ENCODE measurements at places on chromosomes 1 and 21. TPM values are rescaled to one million over a fixed set of nuclear protein-coding genes. Genes with fewer than 3 reads are reported as not detected.

DNA sequence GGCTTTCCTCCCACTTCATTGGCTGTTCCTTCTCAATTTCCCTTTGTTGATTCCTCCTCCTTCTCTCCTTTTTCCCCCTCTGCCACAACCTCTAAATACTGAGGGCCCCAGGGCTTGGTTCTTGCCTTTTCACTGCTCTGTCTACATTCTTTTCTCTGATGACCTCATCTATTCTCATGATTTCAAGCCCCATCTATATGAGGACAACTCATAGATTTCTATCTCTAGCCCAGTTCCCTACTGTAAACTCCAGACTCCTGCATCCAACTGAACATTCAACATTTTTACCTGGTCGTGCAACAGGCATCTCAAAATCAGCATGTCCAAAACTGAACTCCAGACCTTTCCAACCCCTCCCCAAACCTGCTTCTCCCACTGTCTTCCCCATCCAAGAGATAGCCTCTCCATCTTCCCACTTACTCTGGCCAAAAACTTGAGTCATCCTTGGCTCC, 11.5 kb upstream of the SLC9A1 start:
- DNase-seq: no peak

DNA sequence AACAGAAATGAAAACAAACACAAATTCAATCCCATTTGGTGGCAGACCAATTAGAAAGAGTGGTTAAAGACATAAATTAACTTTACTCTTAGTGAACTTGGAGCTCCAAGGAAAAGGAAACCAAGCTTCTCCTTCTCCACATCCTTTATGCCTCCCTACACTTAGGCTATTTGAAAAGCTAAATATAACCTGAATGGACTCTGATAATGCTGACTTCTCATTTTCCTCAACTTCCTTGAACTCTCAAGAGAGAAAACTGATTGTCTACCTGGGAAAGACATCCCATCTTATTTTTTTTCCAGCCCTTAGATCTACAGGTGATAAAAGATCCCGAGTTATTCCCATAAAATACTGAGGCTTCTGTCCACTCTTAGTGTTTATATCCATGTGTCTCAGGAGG, 178.4 kb upstream of the SPAG17 start:
- DNase-seq: no peak

DNA sequence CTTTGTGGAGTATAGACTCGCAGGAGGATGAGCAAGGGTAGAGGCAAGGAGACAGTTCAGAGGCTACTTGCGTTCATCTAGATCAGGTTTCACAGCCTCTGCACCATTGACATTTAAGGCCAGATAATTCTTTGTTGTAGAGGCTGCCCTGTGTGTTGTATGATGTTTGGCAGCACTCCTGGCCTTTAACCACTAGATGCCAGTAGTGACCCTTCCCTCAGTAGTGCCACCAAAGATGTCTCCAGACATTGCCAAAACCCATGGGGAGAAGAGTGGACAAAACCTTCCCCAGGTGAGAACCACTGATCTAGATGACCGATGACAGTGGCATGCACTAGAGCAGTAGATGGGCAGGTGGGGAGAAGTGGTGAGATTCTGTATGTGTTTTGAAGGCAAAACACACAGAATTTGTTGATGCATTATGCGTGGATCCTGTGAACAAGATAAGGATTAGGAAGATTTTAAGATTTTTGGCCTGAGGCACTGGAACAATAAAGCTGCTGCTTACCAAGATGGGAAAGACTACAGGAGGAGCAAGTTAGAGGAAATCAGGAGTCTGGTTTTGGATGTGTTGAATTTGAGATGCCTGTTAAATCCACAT, 9.9 kb upstream of the COG2 start:
- no peak for DNase-seq

- DNase-seq: no peak
These were observed 84.3 kb upstream of the VAV3 start for GRCh38 chr1:108049178-108049819.

GRCh38 chr1:12525311-12526181, 92.5 kb downstream of the DHRS3 start:
- no peak for DNase-seq

DNA sequence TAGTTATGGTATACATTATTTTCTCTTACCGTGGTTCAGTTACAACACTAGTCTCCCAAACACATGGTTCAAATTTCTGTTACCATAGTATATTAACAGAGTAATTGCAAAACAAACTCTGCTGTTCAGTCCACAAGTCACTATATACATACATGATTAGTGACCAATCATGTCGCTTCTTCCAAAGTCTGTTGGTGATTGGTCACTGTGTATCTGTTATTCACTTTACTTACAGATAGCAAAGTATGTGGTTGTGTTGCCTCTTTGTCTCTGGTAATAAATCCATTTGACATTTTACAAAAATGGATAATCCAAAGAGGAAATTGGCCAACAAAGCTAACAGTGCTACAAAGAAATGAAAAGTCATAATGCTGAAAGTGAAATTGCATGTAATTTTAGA, 107.2 kb downstream of the RABGAP1L start:
- no peak for DNase-seq

- peak; percentile 1 for DNase-seq
These were observed 126.9 kb downstream of the SETD4 start for GRCh38 chr21:35933466-35933865.

- no peak for DNase-seq
These were observed 472.7 kb downstream of the PTPRU start for GRCh38 chr1:29708796-29709703.

DNA sequence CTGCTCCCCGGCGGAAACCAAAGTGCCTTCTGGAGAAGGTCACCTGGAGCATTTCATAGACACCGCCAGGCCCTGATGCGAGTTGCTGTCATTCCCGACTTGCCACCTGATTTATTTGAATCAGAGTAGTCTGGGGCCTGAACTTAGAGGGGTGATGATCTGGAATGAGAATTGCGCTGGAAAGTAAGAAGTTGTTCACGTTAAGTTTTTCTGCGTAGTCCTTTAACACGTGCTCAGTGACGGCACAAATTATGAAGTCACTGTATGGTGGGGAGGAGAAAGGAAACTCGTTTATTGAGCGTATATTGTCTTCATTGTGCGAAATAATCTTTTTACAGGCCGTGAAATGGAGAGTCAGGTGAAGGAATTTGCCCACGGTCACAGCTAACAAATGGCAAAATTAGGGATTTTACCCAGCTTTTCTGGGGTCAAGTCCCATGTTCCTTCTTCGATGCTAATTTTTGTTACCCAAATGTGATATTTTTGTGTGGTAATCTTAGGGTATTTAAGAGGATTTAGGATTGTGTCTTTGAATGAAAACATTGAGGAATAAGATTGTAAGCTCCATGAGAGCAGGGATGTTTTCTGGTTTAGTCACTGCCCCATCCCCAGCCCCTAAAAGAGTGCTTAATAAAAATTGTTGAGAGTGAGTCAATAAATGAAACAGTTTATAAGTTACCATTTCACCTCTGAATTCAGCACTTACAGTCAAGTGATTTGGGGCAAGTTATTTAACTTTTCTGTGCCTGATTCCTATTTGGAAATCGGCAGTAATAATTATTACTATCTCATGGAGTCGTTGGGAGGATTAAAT, 46.4 kb upstream of the NBL1 start:
- peak; percentile 81 for DNase-seq

GRCh38 chr1:27656157-27656893, 15.7 kb downstream of the IFI6 start:
- DNase-seq: no peak

GRCh38 chr1:198619375-198620140, 19.3 kb upstream of the PTPRC start:
- peak; percentile 77 for DNase-seq

DNA sequence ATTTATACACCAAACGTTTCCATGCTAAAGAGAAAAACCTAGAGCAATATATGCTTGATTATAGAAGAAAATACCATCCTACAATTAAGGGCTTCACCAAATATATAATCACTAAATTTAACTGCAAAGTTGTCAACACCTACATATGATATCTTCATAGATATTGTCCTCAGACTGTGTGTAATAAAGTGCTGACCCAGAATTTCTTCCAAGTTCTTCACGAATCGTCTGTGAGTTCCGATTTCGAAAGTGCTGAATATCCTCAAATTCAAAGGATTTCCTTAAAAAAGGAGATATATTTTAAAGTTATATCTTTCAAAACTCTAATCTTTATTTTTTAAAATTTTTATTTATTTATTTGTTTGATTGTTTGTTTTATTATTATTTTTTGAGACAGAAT, 41.9 kb upstream of the BCAS2 start:
- no peak for DNase-seq

DNA sequence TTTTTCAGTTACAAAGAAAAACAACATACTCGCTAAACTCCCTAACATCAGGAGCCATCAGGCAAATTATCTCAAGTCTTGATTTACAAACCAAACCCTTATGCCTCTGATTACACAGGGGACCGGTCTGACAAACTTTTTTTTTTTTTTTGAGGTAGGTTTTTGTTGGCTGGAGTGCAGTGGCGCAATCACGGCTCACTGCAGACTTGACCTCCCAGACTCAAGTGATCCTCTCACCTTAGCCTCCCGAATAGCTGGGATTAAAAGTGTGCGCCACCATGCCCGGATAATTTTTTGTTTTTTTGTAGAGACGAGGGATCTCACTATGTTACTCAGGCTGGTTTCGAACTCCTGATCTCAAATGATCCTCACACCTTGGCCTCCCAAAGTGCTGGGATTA, 3.8 kb upstream of the MIIP start:
- no peak for DNase-seq

DNA sequence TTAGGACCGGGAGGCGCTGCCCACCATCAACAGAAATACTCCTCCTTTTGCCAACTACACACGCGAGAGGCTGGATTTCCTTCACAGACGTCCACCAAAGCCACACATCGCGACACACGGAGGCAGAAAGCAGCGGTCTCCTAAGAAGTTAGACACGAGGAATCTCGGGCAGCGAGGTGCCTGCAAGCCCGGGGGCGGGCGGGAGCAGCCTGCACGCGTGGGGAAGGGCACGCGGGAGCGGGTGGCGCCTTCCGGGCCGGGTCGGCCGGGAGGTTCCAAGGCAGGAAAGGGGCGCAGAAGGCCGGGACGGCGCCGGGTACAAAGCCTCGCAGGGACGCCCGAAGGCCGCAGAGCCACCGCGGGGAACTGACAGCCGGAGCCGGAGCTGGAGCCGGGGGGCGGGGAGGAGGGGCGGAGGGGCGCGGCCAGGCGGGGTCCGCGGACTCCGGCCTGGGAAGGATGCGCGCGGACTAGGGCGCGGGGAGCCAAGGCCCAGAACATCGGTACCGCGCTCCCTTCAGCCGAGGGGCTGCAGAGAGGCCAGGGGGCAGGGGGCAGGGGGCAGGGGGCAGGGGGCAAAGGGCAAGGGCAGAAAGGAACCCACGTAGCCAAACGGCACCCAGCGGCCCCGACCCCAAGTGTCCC, 722 bp downstream of the NPHP4 start:
- DNase-seq: peak; percentile 50

DNA sequence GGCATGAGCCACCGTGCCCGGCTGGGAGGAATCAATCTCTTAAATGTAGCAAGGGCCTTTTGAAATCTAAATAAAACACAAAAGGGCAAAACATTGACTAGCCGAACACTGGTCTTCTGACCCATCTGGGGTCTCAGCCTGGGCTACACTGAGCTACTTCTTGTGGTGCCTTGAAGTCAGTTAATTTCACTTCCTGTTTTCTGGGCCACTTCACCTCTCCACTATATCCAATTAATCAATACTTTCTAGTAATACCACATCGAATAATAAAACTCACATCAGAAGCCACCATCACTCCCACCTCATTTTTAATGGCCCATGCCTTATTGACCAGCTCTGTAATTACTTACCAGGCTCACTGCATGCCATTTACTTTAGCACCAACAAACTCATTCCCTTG, 138.0 kb upstream of the SAMSN1 start:
- no peak for DNase-seq

DNA sequence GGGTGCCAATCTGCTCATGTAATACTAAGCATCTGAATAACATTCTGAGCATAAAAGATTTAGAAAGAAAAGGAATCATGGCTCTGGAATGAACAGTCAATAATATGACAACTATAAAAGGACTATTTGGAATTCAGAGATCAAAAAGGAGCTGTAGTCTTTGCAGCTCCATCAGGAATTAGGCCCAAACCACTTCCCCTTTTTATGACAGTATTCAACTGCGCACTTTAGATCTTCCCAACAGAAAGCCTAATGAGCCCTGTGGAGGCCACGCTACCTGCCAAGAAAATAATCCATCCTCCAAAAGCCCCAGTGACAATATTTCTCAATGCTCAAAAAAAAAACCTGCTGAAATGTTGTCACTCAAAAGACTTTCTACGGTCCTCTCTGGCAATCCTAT, 163.2 kb downstream of the SNX7 start:
- no peak for DNase-seq

DNA sequence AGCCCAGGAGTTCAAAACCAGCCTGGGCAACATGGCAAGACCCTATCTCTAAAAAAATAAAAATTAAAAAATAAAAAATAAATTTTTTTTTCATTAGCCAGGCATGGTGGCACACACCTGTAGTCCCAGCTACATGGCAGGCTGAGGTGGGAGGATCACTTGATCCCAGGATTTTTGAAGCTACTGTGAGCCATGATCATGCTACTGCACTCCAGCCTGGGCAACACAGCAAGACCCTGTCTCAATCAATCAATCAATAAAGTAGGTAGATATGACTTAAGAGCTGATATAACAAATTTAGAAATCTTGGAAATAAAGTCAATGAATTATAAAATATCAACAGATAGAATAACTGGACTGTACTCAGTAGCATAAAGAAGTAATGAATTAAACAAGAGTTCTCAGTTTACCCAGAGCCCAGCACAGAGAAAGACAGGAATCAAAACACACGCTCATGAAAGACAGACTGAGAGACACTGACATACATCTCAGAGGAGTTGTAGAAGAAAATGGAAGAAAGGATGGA, 69.7 kb downstream of the LRRC8C start:
- no peak for DNase-seq

DNA sequence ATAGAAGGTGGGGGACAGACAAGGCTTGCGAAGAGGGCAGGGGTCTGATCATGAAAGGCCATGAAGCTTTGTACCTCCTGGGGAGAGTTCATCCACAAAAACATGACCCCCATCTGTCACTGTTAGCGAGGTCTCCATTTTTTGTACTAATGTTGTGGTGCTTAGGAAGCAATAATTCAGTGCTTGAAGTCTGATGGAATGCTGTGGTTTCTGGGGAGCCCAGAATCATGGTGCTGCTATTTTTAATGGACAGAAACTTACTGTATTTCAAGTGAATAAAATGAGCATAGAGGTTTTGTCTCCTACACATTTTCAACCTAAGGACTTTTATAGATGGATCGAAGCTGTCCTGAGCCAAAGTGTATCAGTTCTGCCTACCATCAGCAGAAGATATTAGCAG, 28.2 kb upstream of the RGL1 start:
- DNase-seq: no peak

Gene GPR161
- not detected for total RNA-seq

Gene MFSD2A
- 3.7 TPM for total RNA-seq

Gene GABRD
- total RNA-seq: 0.22 TPM
